ENCODE measurements at places on chromosomes 13 and 19.

DNA sequence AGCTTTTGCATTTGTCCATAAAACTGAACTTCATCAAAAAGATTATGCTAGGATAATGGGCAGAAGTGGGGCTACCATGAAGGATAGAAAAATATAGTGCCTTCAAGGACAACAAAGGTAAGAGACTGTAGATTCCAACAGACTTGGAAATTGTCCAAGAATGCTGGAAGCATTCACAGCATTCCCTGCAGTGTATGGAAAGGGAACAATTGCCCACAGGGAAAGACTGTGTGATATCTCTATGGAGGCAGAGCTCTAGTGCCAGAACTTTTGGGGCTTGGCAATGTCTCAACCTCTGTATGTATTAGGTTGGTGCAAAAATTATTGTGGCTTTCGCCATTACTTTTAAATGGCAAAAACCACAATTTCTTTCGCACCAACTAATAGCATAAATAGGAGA, 1598.8 kb upstream of the MIR17HG start:
- DNase-seq: no peak

- DNase-seq: no peak
These were observed 26.8 kb upstream of the STARD13 start for GRCh38 chr13:33312150-33312860.

DNA sequence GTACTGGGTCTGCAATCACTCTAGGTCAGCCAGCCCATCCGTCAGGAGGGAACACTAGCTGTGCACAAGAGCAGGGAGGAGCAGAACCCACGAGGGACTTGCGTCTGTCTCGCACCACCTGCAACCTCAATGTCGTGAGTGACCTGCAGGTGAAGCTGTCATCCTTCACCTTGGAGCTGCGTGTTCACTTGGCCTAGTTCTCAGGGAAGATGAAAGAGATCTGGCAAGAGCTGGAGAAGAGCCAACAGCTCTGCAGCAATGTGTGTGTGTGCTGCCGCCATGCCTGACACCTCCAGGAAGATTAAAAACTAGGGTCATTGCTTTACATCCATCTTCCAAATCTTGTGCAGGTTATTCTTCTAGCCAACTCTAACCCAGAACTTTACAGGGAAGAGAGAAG, 117.6 kb upstream of the MRI1 start:
- DNase-seq: no peak

DNA sequence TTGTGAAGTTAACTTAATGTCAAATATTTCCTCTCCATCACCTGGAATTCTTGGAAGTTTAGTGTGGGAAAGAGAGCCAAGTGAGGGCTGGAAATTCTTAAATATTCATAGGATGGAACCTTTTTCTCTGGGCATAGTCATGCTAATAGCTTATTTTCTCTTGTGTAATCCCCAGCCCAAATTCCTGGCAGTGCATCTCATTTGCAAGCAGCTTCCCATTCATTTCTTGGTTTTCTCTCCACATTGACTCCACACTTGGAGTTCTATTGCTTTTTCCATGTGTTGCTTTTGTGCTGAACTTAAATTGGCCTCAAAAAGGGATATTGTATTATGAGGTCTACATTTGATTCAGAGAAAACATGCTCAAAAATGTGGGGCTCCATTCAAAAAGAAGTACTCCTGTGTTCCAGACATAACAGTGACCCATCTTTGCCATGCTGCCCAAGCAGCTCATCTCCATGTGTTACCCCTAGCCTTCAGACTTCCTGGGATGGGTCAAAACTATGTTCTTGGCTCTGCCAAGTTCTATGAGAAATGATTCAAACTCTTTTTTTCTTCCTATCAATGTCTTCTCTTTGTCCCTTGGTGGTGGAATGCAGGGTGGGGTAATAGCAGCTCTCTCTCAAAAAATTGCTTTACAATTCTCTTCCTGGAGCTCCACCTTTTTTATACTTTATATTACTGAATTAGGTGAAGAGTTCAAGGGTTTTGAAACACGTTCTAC, 2471.5 kb downstream of the PCDH9 start:
- no peak for DNase-seq

- no peak for DNase-seq
These were observed 12.4 kb upstream of the PROZ start for GRCh38 chr13:113145911-113146598.

DNA sequence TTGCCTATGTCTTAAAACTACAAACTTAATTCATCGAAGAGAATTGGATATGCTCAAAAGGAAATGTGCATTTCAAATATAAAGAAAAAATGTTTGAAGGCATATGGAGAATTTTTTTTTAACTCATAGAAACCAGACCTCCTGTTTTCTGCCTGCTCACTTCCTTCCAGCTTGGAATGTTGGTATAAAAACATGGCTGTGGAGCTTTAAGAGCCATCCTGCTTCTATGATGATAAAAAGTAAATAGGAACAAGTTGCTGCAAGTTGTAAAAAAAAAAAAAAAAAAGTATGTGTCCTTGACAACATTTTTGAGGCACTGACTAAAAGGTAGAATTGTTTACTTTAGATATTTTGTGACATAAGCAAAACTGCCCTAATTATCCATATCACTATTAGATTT, 1230.7 kb downstream of the PCDH9 start:
- DNase-seq: no peak

Measured in NCI-H187 treated with DMSO at 0.1 percent for 48 hours (cell line).